ENCODE measurements at places on chromosomes 6 and 20.

DNA sequence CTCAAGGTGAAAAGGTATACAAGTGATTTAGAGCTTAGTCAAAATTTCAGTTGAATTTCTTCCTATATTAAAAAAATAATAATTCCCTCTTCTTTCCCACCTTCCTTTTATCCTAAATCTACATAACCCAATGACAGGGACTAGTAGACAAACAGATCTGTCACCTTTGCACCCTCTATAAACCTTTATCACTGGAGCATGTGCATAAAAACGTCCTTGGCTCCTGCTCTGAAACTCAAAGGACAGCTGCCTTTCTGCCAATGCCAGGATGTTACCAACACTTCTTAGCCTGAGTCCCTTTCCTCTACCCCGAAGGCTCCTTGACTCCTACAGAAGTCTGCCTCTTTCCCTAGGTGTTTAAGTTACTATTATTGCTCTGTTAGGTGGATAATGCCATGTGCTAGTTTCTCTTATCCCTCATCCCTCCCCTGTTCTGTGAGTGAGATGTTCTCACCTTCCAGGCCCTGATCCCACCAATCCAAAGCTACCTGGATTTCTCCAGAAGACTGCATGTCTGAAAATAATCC is 4.3 kb downstream of the CLVS2 start:
- H3K36me3 ChIP-seq, result no peaks in the 10 kb centered on the region
- H3K27me3 ChIP-seq, result peaks cover 27% of the 10 kb centered on the region
- H3K4me1 ChIP-seq, result no peaks in the 10 kb centered on the region
- DNase-seq, result no peak
- H3K27ac ChIP-seq, result no peak overlapping the region

DNA sequence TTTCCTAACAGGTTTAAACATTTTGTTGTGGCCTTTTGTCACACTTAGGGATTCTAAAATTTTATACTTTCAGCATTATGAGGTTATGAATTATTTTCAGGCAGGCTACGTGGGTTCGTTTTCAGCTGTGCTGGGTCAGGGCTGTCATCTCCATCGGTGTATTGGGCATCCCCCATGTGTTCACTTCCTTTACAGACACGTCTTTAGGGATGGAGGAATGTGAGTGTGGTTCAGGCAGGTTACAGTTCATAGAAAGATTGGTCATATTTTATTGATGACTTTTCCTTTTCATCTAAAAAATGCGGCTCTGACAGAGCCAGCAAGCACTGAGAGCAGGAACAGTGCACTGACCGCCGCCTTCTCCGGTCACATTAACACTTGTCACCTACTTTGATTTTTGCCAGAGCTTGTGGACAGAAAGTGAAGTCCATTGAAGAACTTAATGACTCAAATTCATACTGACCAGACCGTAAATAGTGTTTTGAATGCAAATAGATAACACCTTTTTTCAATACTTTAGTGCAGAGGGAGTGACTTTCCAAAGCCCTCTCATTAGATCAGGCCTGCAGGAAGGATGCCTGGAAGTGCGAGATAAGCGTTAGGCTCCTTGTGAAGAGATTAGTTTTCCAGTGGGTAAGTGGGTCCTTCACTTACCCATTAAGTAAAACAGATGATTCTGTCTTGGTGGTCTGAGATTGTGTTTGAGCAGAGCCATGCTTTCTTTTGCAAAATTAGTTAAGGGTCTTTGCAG is 113.1 kb downstream of the TIAM2 start:
- H3K27ac ChIP-seq, result no peak overlapping the region
- no peak for DNase-seq
- H3K27me3 ChIP-seq, result no peaks in the 10 kb centered on the region
- H3K4me3 ChIP-seq, result no peak overlapping the region

DNA sequence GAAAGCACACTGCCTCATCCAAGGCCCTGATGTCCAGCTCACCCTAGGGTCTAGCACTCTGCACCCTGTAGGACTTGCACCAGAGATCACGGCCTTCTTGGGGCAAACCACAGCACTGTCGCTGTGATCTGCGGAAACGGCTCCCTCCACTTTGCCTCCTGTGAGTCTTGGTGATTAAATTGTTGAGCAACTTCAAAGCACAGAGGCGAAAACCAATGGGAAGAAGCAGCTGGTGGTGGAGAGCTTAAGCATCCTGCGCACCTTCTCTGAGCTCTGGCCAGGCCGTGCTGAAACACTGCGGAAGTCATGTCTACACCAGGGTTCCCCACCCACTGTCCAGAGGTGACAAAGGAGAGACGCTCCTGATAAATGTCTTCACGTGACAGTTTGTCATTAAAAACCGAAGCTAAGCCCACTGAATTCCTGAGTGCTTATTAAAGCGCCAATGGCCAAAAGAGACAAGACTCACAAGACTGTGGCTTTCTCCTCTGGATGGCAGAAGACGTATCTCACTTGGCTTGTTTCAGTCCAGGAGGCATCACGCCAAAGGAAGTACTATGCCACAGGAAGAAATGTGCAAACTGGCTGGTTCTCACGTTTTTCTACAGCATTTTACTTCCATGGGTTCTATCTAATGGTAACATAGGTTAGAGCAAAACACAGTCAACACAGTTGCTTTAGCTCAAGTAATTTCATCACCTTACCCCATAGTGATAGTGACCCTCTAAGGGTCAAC is 3.1 kb downstream of the RAMACL start:
- no peak overlapping the region for H3K27ac ChIP-seq
- H3K27me3 ChIP-seq, result no peaks in the 10 kb centered on the region
- no peaks in the 10 kb centered on the region for H3K4me1 ChIP-seq
- H3K4me3 ChIP-seq, result no peak overlapping the region

DNA sequence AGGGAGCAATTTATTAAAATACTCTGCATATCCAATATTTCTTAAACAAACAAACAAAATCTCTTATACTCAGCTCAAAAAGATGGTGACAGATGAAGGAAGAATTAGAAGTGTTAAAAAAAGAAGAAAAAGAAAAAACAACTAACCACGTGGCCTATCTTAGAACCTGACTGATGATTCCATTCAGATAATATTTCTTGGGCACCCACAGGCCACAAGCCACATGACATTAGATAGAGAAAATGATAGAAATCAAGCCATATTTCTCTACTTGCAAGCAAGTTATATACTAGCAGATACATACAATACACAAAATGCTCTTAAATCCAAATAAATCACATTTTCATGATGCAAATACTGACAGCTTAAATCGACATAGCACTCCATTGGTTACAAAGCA is 14.5 kb upstream of the RAMACL start:
- H3K36me3 ChIP-seq, result no peaks in the 10 kb centered on the region
- H3K27ac ChIP-seq, result no peak overlapping the region
- DNase-seq, result no peak
- no peaks in the 10 kb centered on the region for H3K27me3 ChIP-seq
- H3K4me1 ChIP-seq, result peaks cover 25% of the 10 kb centered on the region
- no peak overlapping the region for H3K4me3 ChIP-seq

- peak overlapping the region; percentile 91 for H3K27ac ChIP-seq
- H3K27me3 ChIP-seq, result no peaks in the 10 kb centered on the region
- H3K4me3 ChIP-seq, result peak overlapping the region; percentile 88
- H3K4me1 ChIP-seq, result no peaks in the 10 kb centered on the region
Observed at GRCh38 chr6:145963216-145964068, 716 bp downstream of the SHPRH start.

GRCh38 chr6:115456848-115457247 is 603.8 kb downstream of the FRK start:
- no peaks in the 10 kb centered on the region for H3K4me1 ChIP-seq
- no peaks in the 10 kb centered on the region for H3K36me3 ChIP-seq
- no peak overlapping the region for H3K4me3 ChIP-seq
- no peaks in the 10 kb centered on the region for H3K27me3 ChIP-seq

- H3K4me1 ChIP-seq, result no peaks in the 10 kb centered on the region
- no peaks in the 10 kb centered on the region for H3K27me3 ChIP-seq
- H3K27ac ChIP-seq, result no peak overlapping the region
- DNase-seq, result peak; percentile 23
Observed at GRCh38 chr20:10864076-10864672, 190.4 kb upstream of the JAG1 start.

DNA sequence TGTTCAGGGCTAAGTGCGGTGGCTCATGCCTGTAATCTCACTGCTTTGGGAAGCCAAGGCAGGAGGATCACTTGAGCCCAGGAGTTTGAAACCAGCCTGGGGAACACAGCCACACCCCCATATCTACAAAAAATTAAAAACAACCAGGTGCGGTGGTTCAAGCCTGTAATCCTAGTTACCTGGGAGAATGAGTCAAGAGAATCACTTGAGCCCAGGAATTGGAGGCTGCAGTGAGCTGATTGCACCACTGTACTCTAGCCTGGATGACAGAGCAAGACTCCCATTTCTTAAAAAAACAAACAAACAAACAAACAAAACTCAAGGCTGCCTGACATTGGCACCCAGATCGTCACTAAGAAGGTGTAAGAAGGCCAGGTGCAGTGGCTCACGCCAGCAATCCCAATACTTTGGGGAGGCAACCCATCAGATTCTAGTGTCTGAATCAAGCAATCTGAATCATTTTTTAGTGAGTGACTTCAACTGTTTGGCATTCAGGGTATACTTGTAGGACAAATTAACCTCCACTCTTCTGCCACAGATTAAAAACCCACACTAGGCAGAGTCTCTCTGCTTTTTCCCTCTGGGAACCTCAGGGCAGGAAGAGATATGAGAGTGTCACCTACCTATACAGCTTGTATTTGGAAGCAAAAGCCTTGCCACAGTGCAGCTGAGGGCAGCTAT is 6.1 kb downstream of the PLAGL2 start:
- DNase-seq, result no peak
- peaks cover 33% of the 10 kb centered on the region for H3K36me3 ChIP-seq
- no peak overlapping the region for H3K27ac ChIP-seq
- peaks cover 32% of the 10 kb centered on the region for H3K4me1 ChIP-seq
- H3K27me3 ChIP-seq, result no peaks in the 10 kb centered on the region
- H3K4me3 ChIP-seq, result no peak overlapping the region

DNA sequence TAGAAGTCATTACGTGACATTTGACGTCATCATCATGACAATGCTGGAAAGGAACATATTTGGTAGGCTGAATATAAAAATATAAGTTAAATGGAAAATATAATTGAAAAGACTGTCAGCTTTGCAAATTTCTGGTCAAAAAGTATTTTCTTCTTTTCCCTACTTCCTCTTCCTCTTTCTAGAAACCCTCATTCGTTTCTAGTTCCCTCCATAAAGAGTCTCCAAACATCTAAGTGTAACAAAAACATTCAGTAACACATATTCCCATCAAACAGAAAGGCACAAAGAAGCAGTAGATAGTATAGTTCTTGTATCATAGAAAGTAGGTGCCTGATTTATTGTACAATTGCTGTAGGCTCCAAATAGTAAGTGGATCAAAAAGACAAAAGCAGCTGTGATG is 150.8 kb upstream of the FAM83B start:
- H3K4me3 ChIP-seq, result no peak overlapping the region
- no peak for DNase-seq
- H3K27me3 ChIP-seq, result no peaks in the 10 kb centered on the region
- no peak overlapping the region for H3K27ac ChIP-seq
- H3K4me1 ChIP-seq, result no peaks in the 10 kb centered on the region

DNA sequence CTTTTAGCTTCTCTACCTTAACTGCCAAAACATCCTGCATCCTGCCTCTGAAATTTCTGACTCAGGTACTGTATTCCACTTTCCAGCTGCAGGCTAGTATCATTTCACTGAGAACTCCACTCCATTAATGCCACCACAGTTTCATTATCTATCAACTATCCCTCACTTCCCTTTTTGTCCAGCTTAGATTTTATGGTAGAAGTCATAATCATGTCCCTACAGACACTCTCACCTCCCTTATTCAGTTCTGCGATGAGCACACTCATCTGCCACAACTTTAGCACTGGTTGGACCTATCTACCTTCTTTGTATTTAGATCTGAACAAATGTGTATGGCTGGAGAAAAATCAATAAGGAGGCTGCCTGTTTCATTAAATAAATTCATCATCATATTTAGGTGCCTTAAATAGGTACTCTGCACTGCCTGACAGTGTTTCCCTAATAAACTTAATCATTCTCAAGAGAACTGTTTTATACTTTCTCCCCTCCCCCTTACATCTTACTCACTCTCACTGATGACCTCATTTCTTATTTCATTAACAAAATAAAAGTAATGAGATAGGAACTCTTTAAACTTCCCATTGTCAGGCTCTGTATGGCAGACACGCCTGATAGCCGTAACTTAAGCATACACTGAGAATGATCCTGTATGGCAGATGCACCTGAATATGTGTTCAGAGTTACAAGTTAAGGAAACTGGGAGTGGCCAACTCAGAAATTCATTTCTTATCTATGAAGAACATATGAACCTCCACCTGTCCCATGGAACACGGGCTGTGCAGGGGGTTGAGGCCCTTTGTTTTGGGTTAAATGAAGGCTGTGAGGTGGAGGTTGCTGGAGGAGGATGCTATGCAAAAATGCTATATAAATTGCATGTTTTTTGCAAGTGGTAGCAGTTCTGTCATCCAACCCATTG is 95.3 kb upstream of the MAN1A1 start:
- H3K4me1 ChIP-seq, result no peaks in the 10 kb centered on the region
- H3K27ac ChIP-seq, result peak overlapping the region; percentile 5
- H3K27me3 ChIP-seq, result no peaks in the 10 kb centered on the region
- no peak overlapping the region for H3K4me3 ChIP-seq
- no peak for DNase-seq

DNA sequence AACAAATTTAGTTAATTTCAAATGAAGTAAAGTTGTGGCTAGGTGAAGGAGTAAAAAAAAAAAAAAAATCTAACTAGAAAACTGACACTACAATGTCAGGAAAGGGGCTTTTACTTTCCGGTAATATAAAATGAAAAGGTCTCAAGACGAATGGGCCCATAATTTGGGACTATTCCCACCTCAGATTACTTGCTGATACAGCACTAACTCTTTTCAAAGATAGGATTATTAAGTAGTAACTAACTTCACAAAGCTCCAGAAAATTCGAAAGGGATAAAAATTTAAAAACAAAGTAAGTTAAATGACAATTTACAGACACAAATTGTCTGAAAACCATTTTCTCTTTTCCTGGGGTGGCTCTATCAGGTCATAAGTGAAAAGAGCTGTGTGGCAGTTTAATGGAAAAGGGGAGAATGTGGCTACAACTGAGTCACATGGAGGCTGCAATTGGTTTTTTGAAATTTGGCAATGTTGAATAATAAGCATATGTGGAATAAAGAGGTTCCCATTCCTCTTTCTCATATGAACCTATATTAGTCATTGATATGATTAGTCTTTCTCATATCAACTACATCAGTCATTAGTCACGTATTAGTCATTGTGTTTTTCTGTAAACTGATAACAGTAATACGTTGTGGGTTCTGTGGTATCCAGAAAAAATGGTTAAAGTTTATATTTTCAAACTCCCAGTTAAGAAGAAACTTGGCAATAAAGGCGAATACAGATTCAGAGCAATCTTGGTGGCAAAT is 78.0 kb downstream of the RWDD2A start:
- H3K27me3 ChIP-seq, result no peaks in the 10 kb centered on the region
- DNase-seq, result no peak
- no peaks in the 10 kb centered on the region for H3K4me1 ChIP-seq
- H3K27ac ChIP-seq, result no peak overlapping the region
- no peaks in the 10 kb centered on the region for H3K36me3 ChIP-seq

DNA sequence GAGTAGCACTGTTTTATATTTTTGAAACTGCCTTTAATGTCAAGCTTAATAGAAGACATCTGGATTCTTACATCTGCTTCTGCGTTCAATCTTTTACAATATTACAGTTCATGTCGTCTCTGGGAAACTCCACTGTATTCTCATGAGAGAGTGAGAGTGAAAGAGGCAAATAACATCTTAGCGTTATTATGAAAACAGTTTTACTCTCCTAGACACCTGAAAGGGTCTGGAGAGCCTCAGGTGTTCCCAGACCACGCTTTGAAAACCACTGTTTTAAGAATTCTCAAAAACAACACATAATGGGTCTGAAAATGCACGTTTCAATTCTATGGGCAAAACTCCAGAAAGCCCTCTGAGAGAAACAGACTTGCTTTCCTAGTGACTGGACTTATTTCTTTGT is 63.3 kb downstream of the ARHGAP18 start:
- H3K4me1 ChIP-seq, result no peaks in the 10 kb centered on the region
- no peak for DNase-seq
- H3K27ac ChIP-seq, result peak overlapping the region; percentile 54
- no peaks in the 10 kb centered on the region for H3K27me3 ChIP-seq
